ENCODE measurements at places on chromosomes 7 and 10.

DNA sequence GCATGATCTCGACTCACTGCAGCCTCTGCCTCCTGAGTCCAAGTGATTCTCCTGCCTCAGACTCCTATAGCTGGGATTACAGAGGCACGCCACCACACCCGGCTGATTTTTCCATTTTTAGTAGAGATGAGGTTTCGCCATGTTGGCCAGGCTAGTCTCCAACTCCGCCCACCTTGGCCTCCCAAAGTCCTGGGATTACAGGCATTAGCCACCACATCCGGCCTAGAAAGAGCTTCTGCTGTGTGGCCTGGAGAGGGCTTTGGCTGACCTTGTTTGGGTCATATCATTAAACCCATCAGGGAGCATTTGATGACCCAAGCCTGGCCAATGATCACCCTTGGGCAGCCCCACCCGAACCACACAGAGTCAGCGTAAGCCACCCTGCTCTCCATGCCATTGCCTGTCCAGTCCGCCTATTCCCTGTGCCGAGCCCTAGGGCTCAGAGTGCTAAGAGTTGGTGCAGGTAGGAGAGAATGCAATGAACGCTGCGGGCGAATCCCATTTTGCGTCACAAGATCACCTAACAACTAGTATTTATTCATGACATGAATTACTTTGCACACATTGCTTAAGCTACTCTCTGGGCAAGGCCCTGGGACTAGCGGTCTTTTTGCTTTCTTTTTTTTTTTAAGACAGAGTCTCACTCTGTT lies 22.3 kb upstream of the GDI2 start:
- DNase-seq, result no peak

DNA sequence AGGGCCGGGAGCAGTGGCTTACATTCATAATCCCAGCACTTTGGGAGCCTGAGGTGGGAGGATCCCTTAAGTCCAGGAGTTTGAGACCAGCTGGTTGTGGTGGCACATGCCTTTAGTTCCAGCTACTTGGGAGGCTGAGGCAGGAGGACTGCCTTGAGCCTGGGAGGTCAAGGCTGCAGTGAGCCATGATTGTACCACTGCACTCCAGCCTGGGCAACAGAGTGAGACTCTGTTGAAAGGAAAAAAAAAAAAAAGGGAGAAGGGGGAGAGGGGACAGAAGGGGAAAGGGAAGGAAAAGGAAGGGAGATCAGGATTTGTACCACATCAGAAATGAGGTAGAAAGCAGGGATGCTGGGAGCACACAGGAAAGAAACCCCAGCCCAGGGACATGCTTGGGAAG lies 38.7 kb upstream of the SVOPL start:
- DNase-seq, result no peak

- DNase-seq, result no peak
Observed at GRCh38 chr7:126702242-126703016, 550.3 kb downstream of the GRM8 start.

- DNase-seq, result no peak
Observed at GRCh38 chr7:118330388-118330787, 105.9 kb downstream of the ANKRD7 start.

DNA sequence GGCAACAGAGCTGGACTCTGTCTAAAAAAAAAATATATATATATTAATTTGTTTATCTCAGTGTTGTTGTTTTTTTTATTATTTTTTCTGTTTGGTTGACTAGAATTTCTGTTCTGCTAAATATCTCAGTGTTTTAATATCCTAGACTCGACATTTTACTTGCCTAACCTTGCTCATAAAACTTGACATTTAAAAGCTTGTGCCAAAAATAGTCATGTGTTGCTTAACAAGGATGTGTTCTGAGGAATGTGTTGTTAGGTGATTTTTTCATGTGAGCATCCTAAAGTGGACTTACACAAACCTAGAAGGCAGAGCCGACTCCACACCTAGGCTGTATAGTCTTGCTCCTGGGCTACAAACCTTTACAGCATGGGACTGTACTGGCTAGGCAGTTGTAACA lies 23.1 kb downstream of the NRBF2 start:
- DNase-seq, result no peak

- DNase-seq, result no peak
Observed at GRCh38 chr10:30285970-30286369, 63.1 kb downstream of the MTPAP start.

- no peak for DNase-seq
Observed at GRCh38 chr10:12042409-12042796, 206 bp downstream of the UPF2 start.

GRCh38 chr10:71840177-71840957 lies 10.7 kb downstream of the PSAP start:
- peak; percentile 71 for DNase-seq

- no peak for DNase-seq
Observed at GRCh38 chr7:47502240-47502877, 79.6 kb downstream of the TNS3 start.

- DNase-seq, result no peak
Observed at GRCh38 chr7:47581804-47582763, at the start of gene TNS3. TNS3 (minus strand) TSS chr7:47582111; CDS start chr7:47439636, 142,475 bp downstream.

DNA sequence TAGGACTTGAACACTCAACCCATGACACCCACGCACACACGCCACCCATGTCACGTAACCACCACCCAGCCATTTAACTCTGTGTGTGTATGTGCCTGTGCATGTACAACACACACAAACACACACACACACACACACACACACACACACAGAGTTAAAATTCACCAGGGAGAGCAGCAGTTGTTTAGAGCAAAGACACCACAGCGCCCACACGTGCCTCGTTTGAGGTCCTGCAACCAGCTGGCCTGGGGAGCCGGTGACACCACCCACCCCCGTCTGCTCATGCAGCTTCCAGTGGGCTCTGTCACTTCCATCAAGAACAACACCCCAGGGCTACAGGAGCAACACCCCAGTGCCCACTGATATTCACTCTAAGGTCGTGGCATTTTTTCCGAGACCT lies 97.4 kb downstream of the ELFN1 start:
- DNase-seq, result no peak

- DNase-seq, result no peak
Observed at GRCh38 chr10:95602382-95602781, 41.2 kb upstream of the SORBS1 start.

GRCh38 chr10:76085002-76085816 lies 653.8 kb downstream of the LRMDA start:
- no peak for DNase-seq

- no peak for DNase-seq
Observed at GRCh38 chr10:132906106-132906505, 36.3 kb downstream of the CFAP46 start.

DNA sequence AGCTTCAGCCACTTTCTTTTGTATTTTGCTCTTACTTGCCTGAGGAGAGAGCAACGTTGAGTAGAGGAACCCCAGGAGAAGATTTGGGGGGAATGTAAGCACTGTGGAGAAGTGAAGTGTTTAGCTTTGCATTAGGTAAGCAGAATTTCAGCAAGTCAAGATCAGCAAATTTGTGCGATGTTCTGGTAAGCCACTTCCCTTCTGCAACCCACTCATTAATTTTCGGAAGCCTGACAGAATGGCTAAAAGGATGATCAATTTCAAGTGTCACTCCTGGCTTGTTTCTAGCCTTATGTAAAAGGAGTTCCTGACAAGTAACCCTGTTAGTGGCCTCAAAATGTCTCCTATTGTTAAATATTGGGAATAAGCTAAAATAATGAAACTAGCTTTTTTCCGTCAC lies 48.5 kb upstream of the NXPH1 start:
- no peak for DNase-seq

DNA sequence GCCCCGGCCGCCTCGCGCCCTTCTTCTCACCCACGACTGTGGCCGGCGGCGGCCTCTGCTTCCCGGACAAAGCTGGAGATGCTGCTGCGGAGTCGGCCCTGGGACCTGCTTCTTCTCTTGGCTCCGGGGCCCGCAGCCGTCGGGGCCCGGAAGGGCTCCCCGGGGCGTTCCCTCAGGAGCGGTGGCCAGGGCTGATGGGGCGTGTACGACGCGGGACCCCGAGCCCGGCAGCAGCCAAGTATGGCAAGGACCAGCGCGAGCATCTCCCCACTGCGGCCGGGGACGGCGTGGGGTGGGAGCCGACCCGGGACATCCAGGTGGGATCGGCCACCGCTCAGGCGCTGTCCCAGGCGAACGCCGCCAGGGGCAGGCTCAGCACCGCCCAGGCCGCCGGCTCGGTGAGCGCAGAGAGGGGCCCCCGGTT lies 27.6 kb upstream of the BMS1 start:
- no peak for DNase-seq

GRCh38 chr10:72109636-72110157 lies 21.3 kb upstream of the SPOCK2 start:
- DNase-seq, result no peak

DNA sequence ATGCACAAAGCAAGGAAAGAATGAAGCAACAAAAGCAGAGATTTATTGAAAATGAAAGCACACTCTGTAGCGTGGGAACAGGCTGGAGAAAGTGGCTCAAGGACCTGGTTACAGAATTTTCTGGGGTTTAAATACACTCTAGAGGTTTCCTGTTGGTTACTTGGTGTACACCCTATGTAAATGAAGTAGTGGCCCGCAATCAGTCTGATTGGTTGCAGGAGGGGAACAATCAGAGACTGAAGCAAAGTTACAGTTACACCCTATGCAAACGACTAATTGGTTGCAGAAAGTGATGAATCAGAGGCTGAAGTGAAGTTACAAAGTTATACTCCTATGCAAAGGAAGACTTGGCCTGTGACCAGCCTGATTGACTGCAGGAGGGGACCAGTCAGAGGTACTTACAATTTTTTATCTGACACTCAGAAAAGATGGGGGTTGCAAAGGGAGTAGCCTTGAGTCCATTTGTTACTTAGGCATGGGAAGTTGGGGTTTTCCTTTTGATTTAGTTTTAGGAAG lies 3.6 kb upstream of the MTPN start:
- DNase-seq, result no peak

Data from NCI-H1105 treated with DMSO at 0.1 percent for 48 hours (cell line).